ENCODE measurements at places on chromosomes 5 and 9.
A peak's percentile ranks its signal among the peaks of the same experiment; 100 is the strongest.

- DNase-seq: no peak
Observed at GRCh38 chr5:171518916-171519315, 99.5 kb downstream of the FGF18 start.

DNA sequence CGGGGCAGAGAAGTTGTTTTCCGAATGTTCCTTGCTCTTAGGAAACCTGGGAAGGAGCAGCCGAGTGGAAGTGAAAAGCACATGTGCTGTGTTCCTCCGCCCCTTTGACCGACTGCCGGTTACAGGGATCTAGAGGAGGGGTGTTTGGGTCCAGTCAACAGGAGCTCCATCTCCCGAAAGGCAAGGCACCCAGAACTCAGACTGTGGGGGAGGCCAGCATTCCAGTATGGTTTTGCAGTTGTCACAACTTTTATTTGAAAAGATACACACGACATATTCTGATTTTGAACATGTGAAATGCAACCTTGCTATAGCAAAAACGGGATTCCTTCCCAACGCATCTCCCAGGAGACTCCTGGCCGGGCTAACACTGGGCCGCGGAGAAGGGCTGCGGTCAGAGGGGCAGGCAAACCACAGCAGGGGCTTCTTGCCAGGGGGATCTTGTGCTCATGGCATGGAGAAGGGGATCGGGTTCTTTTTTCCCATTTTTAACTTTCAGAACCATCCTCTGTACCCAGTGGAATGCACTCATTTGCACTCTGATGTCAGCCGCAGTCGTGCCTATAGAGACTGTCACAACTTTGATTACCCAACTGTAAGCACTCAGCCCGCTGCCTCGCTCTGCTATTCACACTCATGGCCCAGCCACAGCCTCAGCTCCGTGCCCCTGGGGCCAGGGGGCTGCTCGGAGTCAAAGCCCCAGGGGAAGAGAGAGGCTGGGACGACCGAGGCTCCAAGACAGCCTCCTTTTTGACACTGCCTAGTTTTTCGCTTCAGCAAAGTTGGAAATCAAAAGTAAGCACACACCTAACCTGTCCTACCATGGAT lies 3.9 kb downstream of the QRFP start:
- DNase-seq: no peak

GRCh38 chr9:89751079-89751825 lies 146.4 kb downstream of the GADD45G start:
- DNase-seq: no peak

- no peak for DNase-seq
Observed at GRCh38 chr5:113519412-113519811, 5.9 kb downstream of the YTHDC2 start.

GRCh38 chr9:19156805-19157204 lies 29.5 kb upstream of the PLIN2 start:
- no peak for DNase-seq

DNA sequence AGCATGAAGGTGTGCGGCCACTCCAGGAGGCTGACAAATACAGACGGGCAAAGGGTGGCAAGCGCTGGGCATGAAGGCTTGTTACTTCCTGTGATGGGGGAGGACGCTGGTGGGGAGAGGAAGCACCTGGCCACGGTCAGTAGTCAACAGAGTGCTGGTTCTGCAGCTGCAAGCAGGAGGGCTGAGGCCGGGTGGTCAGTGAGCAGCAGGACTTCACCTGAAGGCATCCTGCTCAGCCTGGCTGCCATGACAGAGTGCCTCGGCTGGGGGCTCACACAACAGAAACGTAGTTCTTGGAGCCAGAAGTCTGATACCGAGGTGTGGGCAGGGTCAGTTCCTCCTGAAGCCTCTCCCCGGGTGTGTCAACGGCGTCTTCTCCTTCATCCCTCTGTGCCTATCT lies 118.6 kb upstream of the IRX4 start:
- no peak for DNase-seq

DNA sequence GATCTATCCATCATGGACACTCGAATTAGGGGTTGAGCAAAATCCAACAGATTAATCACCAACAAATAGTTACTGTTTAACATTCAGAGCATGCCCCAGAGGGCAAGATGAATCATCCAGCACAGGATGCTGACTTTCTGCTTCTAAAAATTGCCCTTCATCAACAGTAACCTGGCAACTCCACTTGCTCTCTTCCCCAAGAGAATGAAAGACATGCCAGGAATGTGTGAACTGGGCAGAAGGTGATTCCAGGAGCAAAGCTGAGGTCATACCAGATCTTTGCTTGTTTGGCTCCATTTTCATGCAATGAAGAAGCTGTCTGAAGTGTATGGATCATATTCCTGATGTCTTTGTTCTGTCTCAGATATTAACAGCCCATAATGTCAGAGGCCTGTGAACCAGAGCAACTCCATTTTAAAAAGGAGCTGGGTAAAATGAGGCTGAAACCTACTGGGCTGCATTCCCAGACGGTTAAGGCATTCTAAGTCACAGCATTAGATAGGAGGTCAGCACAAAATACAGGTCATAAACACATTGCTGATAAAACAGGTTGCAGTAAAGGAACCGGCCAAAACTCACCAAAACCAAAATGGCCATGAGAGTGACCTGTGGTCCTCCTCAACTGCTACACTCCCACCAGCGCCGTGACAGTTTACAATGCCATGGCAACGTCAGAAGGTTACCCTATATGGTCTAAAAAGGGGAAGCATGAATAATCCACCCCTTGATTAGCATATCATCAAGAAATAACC lies 2.5 kb upstream of the ZNF367 start:
- no peak for DNase-seq

DNA sequence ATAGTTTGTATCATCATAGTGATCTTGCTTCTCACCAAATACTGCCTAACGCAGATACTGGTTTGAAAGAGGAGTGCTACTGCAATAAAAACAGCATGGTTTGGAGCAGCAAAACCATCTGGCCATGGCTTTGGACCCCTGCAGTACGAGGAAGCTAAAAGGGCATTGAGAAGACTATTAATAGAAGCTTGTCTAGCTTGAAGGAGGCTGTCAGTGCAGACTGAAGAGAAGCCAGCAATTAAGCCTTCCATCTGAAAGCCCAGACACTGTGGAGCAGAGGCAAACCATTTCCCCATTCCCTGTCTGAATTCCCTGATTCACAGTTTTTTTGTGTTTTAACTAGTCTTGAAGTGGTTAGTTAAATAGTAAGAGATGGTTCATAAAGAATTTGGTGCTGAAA lies 281.6 kb downstream of the PTPRD start:
- no peak for DNase-seq

DNA sequence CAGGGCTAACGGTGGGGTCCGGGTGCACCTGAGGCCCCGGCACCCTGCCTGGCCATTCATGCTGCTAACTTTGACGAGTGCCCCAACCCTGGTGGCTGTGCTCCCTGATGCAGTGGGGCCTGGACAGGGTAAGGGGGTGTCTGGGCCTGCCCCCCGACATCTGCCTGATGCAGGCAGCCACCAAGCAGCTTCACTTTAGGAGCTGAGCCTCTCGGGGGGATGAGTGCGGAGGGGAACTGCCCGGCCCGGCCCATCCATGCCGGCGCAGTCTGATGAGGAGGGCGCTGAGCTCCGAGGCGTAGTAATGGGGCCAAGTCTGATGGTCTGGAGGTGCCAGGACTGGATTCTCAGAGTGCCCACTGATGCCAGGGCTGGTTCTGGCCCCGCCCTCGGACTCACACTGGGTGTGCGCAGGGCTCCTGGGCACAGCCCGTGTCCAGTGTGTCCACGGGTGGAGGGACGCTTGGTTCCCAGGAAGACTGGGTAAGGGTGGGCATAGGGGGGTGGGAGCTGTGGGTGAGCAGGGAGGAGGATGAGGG lies 16.5 kb downstream of the DNLZ start:
- no peak for DNase-seq

- DNase-seq: no peak
Observed at GRCh38 chr9:102038006-102038405, 299.6 kb upstream of the GRIN3A start.

GRCh38 chr9:133516961-133517350 lies 7.8 kb downstream of the MYMK start:
- no peak for DNase-seq

GRCh38 chr5:138753794-138754698 lies 821 bp downstream of the CTNNA1 start:
- peak; percentile 54 for DNase-seq

DNA sequence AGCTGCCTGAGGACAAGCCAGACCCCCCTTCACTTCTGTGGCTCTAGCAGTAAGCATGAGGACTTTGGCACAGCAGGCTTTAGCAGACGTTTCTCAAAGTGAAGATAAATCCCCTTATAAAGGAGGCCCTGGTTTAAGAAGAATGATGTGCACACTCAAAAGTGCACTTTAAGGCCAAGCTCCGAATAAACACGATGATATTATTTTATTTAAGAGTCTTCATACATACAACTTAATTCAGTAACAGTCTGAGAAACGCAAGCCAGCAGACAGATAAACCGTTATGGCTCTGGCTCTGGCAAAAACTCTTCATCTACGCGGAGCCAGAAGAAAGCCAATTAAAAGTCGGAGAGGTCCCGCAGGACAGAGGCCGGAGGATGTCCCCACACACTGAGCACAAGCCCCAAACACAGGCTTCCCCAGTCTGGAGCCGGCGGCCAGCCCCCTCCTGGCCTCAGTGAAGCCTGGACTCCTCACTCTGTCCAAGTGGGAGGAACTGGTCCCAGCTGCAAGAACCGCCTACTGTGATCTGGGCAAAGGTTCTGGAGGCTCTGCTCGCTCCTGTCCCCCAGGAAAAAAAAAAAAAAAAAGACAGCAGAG lies 44.6 kb downstream of the ADAMTS2 start:
- no peak for DNase-seq

GRCh38 chr9:136982232-136983051 lies at the start of gene LCNL1:
Gene LCNL1 (plus strand): TSS chr9:136982993. CDS start chr9:136983587, 594 bp downstream.
- DNase-seq: peak; percentile 74

DNA sequence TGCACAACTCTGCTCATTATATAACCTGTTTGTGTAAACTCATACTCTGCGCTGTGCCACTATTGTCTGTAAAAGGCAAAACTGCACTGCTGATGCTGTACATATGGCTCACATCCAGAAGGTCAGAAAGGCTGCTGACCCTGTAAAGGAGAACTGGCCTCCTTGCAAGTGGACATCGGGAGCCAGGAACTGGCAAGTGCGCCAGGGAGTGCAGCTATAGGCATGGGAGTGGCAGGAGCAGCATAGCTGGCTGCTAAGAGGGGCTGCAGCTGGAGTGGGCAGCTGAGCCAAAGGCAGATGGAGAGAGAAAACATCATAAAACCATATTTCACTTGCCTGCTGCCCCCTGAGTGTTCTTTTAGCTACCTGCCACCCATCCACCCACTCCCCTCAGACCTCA lies 2183.4 kb upstream of the ACO1 start:
- no peak for DNase-seq

- no peak for DNase-seq
Observed at GRCh38 chr9:23850242-23850689, 24.2 kb upstream of the ELAVL2 start.

- DNase-seq: no peak
Observed at GRCh38 chr5:128009403-128009802, 74.2 kb upstream of the SLC12A2 start.

DNA sequence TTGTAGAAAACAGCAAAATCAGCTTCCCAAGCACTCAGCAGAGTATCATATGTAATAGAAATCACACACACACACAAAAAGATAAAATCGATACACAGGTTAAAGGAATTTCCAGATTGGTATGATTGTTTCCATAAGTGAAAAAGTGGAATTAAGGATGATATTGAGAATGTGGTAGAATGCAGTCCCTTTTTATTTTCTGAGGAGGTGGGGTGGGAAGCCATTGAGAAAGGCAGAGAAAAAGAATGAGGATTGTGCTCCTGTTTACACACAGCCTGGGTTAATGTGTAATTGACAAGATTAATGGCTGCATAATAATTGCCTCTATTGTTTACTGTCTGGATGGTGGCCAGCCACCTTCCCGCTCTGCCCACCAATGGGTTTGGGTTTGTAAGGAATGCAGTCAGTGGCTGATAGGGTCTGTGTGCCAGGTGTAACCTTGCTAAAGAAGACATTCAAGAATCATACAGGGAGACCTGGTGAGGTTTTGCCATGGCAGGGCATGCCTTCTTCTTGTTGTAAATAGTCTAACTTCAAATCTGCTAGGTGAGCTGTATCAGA lies 177.2 kb upstream of the MAP3K1 start:
- no peak for DNase-seq

DNA sequence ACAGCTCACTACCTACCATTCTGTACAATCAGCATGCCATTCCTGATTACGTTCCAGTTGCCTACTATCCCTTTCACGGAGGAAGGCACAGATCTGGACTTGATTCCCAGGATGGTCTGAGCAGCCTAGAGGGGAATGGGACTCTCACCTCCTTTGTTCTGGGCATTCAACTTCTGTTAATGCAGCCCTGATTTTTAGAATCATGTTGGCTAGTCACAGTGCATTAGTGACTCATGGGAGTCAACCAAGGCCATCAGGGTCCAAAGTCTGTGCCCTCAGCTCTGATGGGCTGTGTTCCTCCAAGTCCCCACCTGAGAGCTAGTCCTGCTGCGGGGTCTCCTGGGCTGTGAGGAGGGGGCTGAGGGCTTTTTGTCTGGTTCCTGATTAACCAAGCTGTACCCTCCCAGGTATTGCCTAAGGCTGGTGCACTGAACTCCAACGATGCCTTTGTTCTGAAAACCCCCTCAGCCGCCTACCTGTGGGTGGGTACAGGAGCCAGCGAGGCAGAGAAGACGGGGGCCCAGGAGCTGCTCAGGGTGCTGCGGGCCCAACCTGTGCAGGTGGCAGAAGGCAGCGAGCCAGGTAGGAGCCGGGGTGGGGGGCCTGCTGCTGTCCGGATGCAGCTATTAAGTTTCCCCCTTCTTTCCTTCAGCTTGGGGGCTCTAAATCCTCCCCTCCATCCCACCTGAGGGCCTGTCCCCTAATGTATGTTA lies 43.0 kb downstream of the STOM start:
- no peak for DNase-seq

- DNase-seq: no peak
Observed at GRCh38 chr9:98989036-98990000, 45.6 kb downstream of the COL15A1 start.

DNA sequence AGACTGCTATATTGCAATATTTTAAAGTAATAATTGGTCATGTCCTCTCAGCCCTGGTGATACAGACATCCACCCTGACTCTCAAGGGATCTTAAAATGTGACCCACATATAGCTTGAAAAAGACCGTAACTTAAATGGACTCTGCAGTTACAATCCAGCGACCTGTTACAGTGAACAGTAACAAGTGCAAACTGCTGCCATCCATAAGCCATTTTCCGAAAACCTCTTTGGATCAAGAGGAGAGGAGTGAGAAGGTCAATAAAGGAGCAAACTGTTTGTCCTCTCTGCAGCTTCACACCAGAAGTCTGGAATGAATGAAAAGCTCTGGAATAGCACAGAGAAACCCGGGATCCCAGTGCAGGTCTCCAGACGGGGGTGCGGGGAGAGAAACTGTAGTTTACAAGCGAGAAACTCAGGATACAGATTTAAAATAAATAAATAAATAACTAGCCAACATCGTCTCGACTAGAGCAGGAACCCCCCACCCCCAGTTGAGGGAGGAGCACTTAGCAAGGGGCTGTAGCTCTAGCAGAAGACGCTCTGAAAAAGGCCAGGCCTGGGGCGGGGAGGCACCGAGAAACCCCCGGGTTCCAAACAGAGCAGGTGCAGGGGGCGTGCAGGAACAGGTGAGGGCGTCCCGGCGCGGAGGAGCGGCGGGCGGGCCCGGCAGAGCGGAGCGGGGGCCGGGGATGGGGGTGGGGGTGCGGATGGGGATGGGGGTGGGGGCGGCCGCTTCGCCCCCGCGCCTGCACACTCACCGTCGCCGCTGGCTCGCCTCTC lies 572 bp downstream of the ZDHHC21 start:
- peak; percentile 9 for DNase-seq

Measured in anterior cingulate cortex (tissue), 58 donors.